ENCODE measurements at places on chromosomes 4 and X. TPM values are rescaled to one million over a fixed set of nuclear protein-coding genes. Genes with fewer than 3 reads are reported as not detected.
A peak's percentile ranks its signal among the peaks of the same experiment; 100 is the strongest.

- H3K4me1 ChIP-seq, result no peaks in the 10 kb centered on the region
Measured at GRCh38 chr4:83605744-83606172, 69.8 kb downstream of the GPAT3 start.

DNA sequence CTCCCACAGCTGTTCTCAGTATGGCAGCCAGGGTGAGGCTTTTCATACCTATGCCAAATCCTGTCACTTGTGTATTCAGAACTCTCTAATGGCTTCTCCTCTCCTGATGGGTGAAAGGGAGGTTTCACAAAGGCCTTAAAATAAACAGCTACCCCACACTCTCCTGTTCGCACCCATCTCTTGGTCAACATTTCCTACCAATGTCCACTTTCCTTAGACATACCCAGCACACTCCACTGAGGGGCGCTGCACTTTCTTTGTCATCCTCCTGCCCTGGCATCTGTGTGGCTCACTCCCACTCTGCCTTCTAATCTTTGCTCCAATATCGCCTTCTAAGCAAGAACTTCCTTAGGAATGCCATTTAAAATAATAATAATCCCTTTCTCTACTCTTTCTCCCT, 313.3 kb downstream of the PPP3CA start:
- no peak overlapping the region for H3K4me3 ChIP-seq
- DNase-seq, result no peak
- no peak overlapping the region for H3K27ac ChIP-seq
- no peaks in the 10 kb centered on the region for H3K4me1 ChIP-seq
- H3K27me3 ChIP-seq, result no peaks in the 10 kb centered on the region

- no peak for DNase-seq
- peaks cover 2% of the 10 kb centered on the region for H3K36me3 ChIP-seq
- H3K4me1 ChIP-seq, result no peaks in the 10 kb centered on the region
Measured at GRCh38 chrX:123713841-123714240, 19.0 kb downstream of the THOC2 start.

GRCh38 chrX:1673337-1673736, 58.5 kb downstream of the ASMT start:
- H3K36me3 ChIP-seq, result no peaks in the 10 kb centered on the region
- peak; percentile 2 for DNase-seq
- no peaks in the 10 kb centered on the region for H3K4me1 ChIP-seq
- H3K4me3 ChIP-seq, result no peak overlapping the region

DNA sequence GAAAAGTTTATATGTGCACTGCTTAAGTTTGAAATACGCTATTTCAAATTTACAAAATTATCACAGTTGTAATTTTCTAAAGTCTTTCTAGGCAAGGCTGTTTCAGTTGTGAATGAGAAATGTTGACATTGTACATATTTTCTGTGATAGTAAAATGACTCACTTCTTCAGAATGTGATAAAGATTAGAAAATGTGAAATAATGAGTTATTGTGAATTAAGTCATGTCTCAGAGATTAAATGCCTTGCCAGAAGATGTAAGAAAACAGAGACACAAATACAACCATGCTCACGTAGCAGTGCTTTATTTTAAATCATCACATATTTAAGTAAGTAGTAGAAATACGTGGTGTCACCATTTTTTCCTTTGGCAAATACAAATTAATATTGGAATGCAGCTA, 768 bp downstream of the CLCN4 start:
- peaks cover 5% of the 10 kb centered on the region for H3K36me3 ChIP-seq
- H3K27ac ChIP-seq, result no peak overlapping the region
- peaks cover 46% of the 10 kb centered on the region for H3K27me3 ChIP-seq
- no peak overlapping the region for H3K4me3 ChIP-seq
- peaks cover 22% of the 10 kb centered on the region for H3K4me1 ChIP-seq

DNA sequence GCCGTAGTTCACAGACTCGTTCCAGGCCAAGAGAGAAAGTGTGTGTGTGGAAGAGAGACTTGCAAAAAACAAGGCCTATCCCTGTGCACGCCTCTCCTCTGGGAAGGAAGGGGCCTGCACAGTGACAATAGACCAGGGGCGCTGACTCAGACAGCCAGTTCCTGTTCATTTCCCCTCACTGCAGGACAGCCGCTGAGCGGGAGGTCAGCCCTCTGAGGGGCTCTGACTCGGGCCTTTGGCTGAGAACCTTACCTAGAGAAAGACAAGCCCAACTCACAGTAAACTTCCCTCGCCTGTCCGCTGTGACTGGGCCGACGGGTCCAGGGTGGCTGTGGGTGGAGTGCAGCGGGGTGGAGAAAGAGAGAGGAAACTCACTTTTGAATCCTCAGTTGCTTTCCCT, 52.1 kb downstream of the RTL5 start:
- peaks cover 21% of the 10 kb centered on the region for H3K4me1 ChIP-seq
- H3K4me3 ChIP-seq, result no peak overlapping the region
- DNase-seq, result peak; percentile 59

DNA sequence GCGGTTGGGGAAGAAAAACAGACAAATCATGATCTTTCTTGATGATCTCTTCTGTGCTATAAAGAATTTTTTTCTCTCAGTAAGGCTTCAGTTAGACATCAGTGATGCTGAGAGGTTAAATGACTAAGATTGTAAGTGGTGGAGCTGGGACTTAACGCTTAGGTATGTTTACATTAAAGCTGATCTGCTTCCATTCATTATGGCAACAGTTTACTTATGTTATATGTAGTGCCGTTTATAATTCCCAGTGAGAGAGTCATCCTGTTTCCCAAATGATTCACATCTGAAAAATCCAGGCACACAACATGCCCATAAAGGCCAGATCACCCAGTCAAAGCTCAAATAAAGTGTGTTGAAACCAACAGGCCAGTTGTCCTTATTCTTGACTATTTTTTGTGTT, 50.1 kb downstream of the CENPVL3 start:
- no peaks in the 10 kb centered on the region for H3K4me1 ChIP-seq
- DNase-seq, result no peak
- no peaks in the 10 kb centered on the region for H3K36me3 ChIP-seq
- peaks cover 9% of the 10 kb centered on the region for H3K27me3 ChIP-seq
- no peak overlapping the region for H3K4me3 ChIP-seq

The ASIC5 gene
- total RNA-seq, result not detected

- no peak overlapping the region for H3K27ac ChIP-seq
- peaks cover 4% of the 10 kb centered on the region for H3K27me3 ChIP-seq
- DNase-seq, result no peak
- H3K36me3 ChIP-seq, result no peaks in the 10 kb centered on the region
- no peaks in the 10 kb centered on the region for H3K4me1 ChIP-seq
- no peak overlapping the region for H3K4me3 ChIP-seq
Measured at GRCh38 chrX:15167826-15168225, 102.1 kb downstream of the ASB9 start.

The MSX1 gene
- total RNA-seq, result 1.5 TPM

The SORBS2 gene
- total RNA-seq, result 17.7 TPM

- H3K4me1 ChIP-seq, result peaks cover 18% of the 10 kb centered on the region
- DNase-seq, result no peak
- no peak overlapping the region for H3K27ac ChIP-seq
- H3K4me3 ChIP-seq, result no peak overlapping the region
Measured at GRCh38 chr4:158824425-158825274, 55.8 kb downstream of the FNIP2 start.

GRCh38 chr4:105050896-105051295, 95.8 kb upstream of the TET2 start:
- no peaks in the 10 kb centered on the region for H3K36me3 ChIP-seq
- no peak overlapping the region for H3K27ac ChIP-seq
- no peaks in the 10 kb centered on the region for H3K4me1 ChIP-seq
- DNase-seq, result no peak
- no peak overlapping the region for H3K4me3 ChIP-seq

The RHOXF2B gene
- total RNA-seq, result not detected
